ENCODE measurements at places on chromosomes 11 and 22. TPM values are rescaled to one million over a fixed set of nuclear protein-coding genes. Genes with fewer than 3 reads are reported as not detected.
A peak's percentile ranks its signal among the peaks of the same experiment; 100 is the strongest.

GRCh38 chr11:96237766-96238266, 105.2 kb downstream of the MAML2 start:
- no peak for DNase-seq

DNA sequence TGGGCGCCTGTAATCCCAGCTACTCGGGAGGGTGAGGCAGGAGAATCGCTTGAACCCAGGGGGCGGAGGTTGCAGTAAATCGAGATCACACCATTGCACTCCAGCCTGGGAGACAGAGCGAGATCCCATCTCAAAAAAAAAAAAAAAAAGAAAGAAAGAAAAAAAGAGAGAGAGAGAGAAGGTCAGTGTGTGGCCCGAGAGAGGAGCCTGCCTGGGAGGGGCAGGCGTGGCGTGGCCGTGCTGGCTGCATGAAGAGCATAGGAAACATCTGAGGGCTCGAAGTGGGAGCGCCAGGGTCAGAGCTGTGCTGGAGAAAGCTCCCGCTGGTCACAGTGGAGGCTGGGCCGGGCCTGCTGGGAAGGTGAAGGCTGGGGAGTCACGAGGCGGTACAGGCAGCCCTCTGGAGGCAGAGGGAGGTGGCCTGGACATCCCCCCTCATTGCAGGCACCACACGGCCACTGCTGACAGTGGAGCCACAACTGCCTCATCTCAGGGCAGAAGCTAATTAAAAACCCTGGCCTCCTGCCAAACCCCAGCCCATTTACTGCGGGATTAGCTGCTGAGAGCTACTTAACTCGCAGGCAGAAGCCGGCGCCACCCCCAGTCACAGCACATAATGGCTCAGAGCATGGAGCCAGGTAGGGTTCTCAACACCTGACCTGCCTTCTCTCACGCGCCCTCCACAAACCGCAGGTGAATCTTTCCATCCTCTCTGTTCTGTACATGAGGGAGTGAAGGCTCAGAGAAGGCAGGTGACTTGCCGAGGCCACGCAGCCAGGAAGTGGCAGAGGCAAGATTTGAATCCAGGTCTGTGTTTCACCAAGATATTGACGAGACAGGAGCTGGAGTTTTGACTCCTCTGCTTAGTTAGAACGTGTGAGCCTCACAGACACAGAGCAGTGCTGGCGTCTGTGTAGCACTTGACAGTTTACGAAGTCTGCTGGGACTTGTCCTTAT, 32.6 kb downstream of the NFAM1 start:
- peak; percentile 90 for DNase-seq

DNA sequence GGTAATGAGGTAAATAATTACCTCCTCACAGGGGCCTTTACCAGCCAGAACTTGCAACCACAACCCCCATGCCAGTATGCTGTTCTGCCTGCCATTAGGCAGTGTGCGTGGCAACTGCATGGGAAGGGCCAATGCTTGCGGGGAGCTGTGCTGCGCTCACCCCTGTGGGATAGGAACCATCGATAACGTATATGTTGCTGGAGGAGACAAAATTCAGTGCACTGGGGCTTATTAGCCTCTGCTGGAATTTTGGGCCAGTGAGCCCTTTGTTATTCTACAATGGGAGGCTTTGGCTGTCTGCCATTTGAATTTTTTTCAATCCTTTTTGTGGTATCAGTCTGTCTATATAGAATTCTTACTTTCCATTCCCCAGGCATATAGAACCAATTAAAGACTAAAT, 47.3 kb downstream of the PPP2R1B start:
- no peak for DNase-seq

GRCh38 chr11:35747668-35748067, 85.1 kb downstream of the TRIM44 start:
- peak; percentile 38 for DNase-seq

DNA sequence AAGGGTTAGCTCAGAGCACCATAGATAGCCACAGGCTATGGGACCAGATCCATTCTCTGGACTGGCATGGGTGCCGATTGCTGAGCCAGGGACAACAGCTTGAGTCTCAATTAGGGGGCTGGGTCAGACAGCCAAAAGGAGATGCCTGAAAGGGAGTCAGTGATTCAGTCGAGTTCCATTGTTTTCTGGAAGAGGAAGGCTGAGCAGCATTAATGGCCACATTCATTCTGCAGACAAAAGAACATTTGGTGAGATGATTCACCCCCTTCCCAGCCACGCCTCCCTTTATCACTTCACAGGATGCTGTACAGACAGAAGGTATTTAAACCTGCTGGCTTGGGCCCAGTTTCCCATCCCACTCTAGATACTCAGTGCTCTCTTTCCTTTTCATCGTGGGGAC, 131.9 kb downstream of the ADAMTS15 start:
- no peak for DNase-seq

DNA sequence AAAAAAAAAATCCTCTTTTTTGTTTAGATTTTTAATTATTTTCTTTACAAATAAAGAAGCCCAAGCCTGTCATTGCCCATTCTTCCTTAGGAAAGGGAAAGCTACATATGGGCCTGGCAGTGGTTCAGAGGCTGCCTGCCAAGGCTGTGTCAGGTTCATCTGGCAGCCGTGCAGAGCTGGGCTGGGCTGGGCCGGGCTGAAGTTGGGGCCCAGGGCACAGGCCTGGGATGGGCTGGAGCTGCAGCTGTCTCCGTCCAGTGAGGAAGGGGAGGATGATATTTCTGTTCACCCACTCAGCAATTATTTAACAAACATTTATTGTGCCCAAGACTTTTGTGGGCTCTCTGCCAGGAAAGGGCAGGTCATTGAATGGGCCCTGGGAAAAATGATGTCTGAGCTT, 4.6 kb downstream of the PRR5L start:
- DNase-seq: no peak

GRCh38 chr22:50189184-50189848, 3.6 kb downstream of the TRABD start:
- DNase-seq: peak; percentile 66

- no peak for DNase-seq
Measured at GRCh38 chr11:73478737-73479347, 102.6 kb downstream of the RELT start.

DNA sequence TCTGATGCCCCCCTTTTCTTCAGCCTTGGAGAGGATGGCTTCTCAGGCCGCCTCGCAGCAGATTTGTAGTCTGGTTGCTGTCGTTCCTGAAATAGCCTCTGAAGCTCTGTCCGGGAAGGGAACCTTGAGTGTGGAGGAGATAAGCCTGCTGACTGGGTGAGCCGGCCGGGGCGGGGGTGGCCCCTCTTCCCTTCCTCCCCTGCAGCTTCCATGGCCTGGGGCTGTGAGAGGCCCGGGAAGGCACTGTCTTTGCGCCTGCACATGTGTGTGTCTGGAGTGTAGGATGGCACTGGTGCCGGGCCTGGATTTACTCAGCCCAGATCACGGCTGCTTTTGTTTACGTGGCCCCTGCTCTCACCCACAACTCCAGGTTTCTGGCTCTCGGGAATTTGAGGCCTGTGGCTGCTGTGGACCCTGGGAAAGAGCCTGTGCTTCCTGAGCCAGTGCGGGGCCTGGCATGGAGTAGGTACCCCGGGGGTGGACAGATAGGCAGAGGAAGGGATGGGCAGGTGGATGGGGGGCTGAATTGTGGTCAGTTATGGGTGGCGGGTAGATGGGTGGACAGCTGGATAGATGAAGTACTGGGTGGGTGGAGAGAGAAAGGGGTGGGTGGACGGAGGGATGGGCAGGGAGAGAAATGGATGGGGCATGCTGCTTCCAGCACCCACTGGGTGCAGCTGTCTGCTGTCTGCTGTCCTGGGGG, 16.6 kb downstream of the KCNQ1 start:
- no peak for DNase-seq

DNA sequence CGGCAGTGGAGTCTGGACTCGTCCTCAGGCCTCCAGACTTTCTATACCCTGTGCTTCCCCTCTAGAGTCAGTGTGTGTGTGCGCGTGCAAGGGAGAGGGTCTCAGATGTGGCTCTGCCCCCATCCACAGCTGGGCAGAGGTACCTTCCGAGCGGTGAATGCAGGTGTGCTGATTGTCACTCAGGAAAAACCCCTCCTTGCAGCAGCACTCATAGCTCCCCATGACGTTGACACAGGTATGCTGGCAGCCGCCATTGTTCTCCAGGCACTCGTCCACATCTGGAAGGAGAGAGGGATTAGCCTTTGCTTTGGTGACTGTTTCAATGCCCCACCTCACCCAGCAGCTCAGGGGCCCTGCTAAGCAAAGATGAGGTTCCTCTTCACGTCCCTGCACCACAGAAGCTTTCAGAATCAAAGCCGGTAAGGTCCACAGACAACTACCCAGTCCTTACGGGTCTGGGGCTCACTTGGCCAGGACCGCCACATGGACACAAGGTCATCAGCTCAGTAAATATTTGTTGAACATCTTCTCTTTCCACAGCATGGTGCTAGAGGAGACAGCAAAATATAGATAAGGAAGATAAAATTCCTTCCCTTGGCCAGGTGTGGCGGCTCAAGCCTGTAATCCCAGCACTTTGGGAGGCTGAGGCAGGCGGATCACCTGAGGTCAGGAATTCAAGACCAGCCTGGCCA, 16.9 kb downstream of the SCUBE2 start:
- DNase-seq: no peak

GRCh38 chr11:93623179-93623578, 38.3 kb upstream of the CEP295 start:
- DNase-seq: no peak

DNA sequence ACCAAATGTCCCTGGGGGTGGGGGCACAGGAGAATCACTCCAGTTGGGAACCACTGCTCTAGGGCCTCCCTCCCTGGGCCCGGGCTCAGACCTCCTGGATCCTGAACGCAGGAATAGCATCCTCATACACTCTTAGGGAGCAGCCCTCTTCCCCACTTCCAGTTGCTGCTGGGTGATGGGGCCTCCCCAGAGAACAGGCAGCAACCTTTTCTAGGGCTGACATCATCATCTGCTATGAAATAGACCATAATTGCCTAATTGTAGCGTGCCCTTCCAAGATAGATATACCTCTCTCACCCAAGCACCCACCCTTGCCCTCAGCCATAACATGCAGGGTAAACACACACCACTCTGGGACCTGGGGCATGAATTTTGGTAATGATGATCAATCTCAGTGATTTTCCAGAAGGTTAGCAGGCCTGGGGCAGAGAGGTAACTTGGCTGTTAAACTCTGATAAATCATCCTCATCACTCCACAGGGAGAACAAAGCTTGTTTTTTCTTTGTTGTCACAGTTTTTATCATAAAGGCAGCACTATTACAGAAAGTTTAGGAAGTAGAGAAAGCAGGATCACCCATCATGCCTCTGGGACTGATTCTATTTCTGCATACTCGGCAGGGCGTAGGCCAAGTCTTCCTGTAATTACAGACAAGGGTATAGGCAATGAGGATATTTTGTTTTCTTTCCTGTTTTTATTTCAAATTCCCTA, 88.3 kb upstream of the PRDM11 start:
- peak; percentile 18 for DNase-seq

- DNase-seq: no peak
Measured at GRCh38 chr11:71304491-71304890, 52.1 kb upstream of the SHANK2 start.

DNA sequence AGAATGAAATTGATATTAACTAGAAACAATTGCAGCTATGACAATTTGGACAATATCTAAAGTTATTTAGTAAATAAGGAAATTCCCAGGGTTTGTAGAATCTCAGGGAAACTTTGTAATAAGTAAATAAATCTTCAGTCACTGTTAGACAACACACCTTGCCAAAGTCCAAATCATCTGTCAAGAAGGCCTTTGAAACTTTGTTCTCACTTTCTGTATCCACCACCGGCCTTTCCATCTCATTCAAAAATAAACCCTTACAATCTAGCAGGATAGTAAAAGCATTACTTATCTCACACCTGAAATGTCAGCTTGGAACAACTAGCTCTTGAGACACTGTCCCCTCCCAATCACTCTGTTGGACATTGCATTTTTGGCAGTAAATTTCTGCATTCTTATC, 7.9 kb downstream of the NNMT start:
- DNase-seq: no peak

GRCh38 chr11:11348303-11348702, 4.7 kb downstream of the CSNK2A3 start:
- DNase-seq: no peak

- no peak for DNase-seq
Measured at GRCh38 chr11:87358461-87358860, 320.7 kb downstream of the TMEM135 start.

DNA sequence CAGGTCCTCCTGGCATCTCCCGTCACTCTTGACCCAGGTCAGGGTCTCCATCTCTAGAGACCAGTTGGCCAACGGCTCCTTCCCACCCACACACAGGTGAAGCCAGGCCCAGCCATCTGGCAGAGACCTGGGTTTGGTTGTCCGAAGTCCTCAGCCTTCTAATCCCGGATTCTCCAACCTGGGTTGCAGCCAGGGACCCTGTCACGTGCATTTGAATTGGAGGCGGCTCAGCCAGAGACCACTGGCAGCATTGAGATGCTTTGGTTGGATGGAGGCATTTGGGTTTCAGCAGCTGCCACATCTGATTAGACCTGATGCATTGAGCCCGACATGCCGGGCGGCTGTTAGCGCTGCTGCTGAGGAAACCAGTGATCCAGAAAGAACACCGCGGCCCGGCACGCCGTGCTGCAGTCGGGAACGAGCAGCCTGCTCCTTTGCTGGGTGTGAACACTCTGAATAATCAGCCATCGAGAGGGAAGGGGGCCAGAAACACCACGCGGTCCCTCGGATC, 163.2 kb downstream of the BRD1 start:
- peak; percentile 53 for DNase-seq

- DNase-seq: no peak
Measured at GRCh38 chr11:121053244-121053643, 29.3 kb downstream of the TBCEL start.

DNA sequence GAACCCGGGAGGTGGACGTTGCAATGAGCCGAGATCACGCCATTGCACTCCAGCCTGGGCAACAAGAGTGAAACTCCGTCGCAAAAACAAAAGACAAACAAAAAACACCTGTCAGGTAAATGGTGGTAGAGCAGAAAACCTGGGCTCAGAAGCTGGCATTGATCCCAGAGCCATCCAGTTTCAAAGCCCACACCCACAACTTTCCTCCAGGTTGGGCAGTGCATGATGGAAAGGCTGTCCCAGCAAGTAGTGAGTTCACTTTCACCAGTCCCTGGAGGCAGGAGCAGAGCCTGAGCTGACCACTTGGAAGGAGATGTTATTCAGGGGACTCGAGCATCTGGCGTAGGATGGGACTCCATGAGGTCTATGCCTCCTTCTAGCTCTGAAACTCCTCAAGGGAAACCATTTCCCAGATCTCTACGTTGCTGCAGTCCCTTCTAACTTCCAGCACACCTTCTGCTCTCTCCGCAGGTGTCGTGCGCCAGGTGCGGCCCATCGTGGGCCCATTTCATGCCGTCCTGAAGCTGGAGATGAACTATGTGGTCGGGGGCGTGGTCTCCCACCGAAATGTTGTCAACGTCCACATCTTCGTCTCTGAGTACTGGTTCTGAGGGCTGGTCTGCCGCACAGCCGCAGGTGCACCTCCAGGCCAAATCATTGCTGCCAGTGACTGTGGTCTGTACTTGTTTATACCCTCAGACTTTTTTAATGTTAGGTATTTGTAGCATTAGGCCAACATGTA, 71.6 kb upstream of the ATXN10 start:
- no peak for DNase-seq

DGCR6 gene
- total RNA-seq: 1.7 TPM

SCT gene
- not detected for total RNA-seq

FGF4 gene
- total RNA-seq: not detected

PKNOX2 gene
- 6.0 TPM for total RNA-seq

KRTAP5-2 gene
- not detected for total RNA-seq

C1QTNF6 gene
- total RNA-seq: 8.0 TPM

OR5B21 gene
- not detected for total RNA-seq

CRACR2B gene
- 22.6 TPM for total RNA-seq

ZFP91 gene
- total RNA-seq: 43.7 TPM

PRODH gene
- total RNA-seq: 6.7 TPM

THAP7 gene
- 25.5 TPM for total RNA-seq

All from kidney (tissue), 22 donors.